ENCODE measurements at places on chromosomes 5 and 9. TPM values are rescaled to one million over a fixed set of nuclear protein-coding genes. Genes with fewer than 3 reads are reported as not detected.

DNA sequence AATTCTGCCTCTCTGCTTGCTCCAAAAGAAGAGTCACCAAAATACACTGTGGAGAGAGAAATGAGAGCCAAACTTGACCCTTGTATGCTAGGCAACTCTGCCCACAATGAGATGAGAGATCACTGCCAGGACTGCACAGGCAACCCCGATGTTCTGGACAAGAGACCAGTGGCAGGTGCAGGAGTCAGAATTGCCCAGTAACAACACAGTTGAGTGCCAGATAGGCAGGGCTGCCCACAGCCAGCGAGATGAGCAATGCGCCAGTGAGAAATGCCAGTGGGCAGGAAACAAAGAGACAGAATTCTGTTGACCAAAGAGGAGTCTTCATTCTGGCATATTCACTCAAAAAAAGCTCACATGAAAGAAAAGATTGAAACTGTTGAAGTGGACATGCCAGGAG, 570.7 kb downstream of the CAAP1 start:
- no peak for DNase-seq

GRCh38 chr5:131379723-131380122, 115.9 kb downstream of the CDC42SE2 start:
- peak; percentile 96 for DNase-seq

GRCh38 chr5:149951138-149951749, 6.7 kb upstream of the PDE6A start:
- no peak for DNase-seq

GRCh38 chr5:57437976-57438805, 44.4 kb downstream of the ACTBL2 start:
- DNase-seq = peak; percentile 79

GRCh38 chr9:84254972-84255371, 85.6 kb downstream of the SLC28A3 start:
- DNase-seq = no peak

DNA sequence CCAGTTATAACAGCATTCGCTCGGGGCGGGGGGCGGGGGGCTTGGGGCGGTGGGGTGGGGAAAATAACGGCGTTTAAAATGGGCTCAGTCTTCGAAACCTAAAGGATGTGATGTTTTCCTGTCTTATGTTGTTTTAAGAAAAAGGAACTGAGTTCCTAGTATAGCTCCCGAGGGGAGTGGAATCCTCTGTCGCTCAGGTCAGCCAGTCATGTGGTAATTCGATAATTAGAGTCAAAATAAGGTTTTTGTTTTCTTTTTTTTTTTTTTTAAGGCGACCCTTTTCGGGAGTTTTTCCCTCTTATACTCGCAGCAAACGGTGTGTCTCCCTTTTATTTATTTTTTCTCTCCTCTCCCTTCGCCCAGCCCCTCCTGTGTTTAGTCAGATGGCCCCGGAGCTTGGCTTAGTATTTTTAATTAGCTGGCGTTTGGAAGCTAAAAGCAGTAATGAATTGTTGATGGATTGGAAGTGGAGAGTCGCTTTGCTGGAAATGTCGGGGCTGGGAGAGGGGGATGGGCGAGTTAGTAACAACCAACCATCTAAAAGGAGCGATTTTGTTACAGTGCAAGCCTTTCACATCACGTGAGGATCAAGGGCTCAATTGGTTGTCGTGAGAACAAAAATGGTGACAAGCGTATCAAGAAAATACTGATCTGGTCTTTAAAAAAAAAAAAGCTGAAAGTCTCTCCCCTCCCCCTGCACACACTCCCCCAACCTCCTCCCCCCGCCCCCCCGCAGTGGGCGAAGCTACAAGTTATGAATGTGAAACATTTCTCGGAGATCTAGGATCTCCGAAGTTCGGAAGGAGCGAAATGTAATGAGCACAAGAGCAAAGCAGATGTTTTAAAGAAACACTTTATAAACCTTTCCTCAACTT, 714 bp upstream of the ZNF608 start:
- DNase-seq = peak; percentile 98

GRCh38 chr9:138098116-138098907, 220.7 kb downstream of the CACNA1B start:
- no peak for DNase-seq

- DNase-seq = peak; percentile 16
These were observed 24.4 kb upstream of the MLLT3 start for GRCh38 chr9:20646656-20647055.

GRCh38 chr5:157148734-157149615, 6.3 kb upstream of the MED7 start:
- peak; percentile 78 for DNase-seq

DNA sequence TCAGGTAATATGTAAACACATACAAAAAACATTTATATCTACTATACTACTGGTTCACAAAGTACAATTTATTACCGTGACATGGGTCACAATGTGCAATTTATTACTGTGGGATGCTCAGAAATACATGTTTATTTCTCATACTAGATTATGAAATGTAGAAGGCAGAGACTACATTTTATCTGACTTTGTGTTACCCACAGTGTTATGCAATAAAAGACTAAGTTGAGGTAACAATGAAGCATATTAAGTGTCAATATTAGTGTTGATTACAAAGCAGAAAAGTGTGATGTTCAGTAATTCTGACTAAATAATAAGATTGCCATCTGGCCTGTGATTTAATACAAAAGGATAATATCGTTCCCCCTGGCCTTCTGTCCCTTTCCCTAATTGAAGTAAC, 42.4 kb downstream of the CPLANE1 start:
- DNase-seq = no peak

DNA sequence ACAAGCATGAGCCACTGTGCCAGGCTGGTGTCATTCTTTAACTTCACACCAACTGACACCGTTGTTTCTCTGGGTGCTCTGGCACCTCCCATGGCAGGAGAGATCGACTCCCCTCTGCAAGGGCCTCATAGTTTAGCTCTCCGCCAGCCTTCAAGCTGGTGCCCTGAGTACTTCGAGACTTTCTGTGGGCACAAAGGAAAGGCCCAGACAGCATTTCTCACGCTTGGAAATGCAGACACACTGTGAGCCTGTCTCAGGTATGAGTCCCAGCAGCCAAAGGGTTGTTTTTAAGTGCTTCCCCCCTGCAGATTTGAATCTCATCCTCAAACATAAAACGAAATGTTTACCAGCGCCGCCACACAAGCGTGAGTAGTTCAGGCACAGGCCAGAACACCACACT, 11.1 kb upstream of the TCF7 start:
- no peak for DNase-seq

- DNase-seq = peak; percentile 84
These were observed 116.6 kb upstream of the SLC44A1 start for GRCh38 chr9:105127863-105128220.

DNA sequence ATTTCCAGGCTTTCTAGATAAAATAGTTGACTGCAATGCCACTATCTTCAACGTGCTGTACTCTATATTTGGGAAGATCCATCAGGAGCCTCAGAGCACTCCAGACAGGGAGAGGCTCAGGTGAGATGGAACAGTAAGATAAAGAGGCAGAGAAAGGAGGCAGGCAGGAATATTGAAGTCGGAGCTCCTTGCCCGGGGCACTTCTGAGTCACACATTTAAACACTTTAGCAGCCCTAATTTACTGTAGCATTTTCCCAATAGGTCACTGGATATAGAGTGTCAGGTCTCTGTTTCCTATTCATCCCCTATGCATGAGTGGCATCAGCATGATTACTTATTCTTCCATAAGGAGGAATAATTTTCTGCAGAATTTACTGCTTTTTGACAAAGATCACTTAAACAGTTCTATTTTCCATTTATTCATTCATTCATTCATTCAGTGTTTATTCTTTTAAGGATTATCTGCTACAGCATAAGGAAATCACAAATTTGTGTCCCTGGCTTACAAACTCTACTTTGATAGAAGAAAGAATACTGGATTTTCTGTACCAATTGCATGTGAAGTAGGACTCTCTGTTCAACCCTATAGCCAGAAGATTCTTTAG, 170.7 kb downstream of the MAPKAP1 start:
- no peak for DNase-seq

DNA sequence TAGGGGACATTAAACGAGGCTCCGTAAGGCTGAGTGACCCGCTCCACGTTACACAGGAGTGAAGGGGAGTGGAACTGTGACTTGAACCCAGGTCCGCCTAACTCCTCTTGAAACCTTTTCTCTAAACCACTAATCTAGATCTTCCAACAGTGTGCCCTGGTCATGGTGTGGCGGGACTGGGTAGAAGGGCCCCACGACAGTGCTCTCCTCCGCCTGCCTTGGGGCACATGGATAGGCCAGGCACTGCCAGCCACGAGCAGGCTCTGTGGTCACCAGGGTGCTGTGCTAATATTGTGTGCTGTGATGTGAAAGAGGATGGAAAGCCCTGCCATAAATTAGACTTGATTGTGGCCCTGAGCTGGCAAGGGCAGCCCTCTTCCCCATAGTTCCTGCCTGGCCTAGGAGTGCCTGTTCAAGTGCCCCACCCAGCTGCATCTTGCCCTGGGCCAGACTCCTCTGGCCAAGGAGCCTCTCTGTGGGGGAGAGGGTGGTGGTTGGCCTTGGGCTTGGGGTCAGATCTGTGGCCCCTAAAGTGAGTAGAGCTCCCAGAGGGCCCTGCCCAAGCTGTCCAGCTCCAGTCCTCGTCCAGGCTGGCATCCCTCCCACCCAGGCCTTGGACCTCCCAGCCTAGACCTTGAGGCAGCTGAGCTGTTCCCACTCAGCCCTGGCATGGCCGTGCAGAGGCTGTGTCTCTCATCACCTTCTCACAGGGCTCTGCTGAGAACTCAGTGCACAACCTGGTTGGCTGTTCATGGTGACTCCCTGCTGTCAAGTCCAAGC, 67.8 kb upstream of the TBC1D2 start:
- DNase-seq = no peak

GRCh38 chr9:26809795-26810194, 82.8 kb downstream of the CAAP1 start:
- no peak for DNase-seq

DNA sequence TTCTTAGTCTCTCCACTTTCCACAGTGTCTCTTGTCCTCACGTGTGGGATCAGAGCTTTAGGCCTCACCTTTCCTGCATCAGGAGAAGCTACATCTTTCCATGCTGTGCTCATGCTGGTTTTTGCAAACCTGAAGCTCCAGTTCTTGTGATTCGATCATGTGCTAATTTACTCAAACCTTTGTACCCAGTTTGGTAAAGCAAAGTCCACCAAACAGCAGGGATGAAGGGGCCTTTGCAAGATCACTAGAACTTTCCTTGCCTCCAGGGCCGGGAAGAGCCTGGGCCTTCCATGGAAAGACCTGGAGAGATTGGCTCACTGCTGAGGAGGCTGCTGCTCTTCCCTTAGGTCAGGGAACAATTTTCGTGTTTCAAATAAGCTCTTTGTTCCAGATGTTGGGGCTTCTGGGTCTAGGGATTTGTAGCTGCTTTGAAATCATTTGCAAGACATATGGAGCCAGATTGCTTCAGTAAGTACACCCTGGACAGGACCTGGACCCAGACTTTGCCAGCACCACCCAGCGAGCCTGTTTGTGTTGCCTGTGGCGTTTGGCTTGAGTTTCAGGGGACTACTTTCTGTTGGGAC, 18.7 kb upstream of the SPATA31E1 start:
- no peak for DNase-seq

DNA sequence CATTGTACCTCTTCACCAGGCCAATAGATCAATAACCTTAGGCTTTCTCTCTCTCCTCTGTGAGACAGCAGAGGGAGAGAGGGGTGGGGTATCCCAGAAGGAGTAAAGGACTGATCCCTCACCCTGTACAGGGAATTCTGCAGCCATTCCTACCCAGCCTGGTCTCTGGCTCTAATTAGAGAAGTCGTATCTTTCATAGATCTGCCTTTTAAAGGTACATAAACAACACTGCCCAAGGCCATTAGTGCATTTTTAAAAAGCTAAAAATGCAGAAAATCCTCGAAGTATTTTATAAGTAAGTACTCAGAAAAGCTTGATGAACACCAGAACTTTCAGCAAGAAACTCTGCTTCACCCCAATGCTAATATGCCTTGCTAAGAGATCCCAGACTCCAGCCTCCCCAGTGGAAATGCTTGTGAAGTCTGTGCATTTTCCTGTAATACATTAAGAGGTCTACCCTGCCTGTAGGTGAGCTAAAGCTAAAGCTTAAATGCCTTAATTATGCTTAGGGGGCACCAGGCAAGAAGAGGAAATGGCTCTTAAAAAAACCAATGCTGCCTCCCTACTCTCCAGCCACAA, 200.0 kb upstream of the ANKRD55 start:
- DNase-seq = no peak

GRCh38 chr9:120711354-120711753, 2.9 kb downstream of the MEGF9 start:
- DNase-seq = no peak

GRCh38 chr9:25350011-25350410, 328.2 kb downstream of the TUSC1 start:
- DNase-seq = no peak

- DNase-seq = no peak
These were observed 1141.1 kb upstream of the DMAC1 start for GRCh38 chr9:8940650-8941049.

DNA sequence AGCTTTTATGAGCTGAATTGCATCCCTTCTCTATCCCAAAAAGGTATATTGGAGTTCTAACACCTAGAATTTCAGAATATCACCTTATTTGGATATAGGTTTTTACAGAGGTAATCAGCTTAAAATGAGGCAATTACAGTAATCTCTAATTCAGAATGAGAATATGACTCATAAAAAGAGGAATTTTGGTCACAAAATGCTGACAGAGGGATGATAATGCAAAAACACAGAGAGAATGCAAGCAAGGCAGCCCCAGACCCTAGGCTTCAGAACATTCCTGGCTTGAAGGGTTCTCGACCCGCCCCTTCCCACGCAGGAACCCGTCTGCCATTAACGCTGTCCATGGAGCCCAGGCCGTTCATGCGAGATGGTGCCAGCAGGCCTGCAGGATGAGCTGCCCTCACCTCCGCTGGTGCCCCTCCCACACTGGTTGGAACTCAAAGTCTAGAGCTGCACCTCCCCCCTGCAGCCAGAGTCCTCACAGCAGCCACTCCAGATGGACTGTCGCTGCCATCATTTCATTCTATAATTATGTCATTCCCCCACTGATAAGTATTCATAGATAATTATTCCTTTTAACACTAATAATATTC, 1173.4 kb upstream of the ACO1 start:
- DNase-seq = no peak

DNA sequence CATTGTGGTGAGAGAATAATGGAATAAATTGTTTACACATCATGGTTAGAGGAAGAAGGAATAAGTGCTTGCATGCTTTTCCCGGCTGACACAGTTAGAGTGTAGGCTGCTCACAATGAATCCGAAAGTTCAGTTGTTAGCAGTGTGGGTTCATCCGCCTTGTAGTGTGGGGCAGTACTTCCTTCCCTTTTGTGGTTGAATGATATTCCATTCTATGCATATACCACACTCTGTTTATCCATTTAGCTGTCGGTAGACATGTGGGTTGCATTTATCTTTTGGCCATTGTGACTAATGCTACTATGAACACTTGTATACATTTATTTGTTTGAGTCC, 84.0 kb downstream of the COL5A1 start:
- peak; percentile 4 for DNase-seq

CBY3 gene
- total RNA-seq = not detected

EGFLAM gene
- total RNA-seq = 0.09 TPM

TMC1 gene
- 0.74 TPM for total RNA-seq

OLFM1 gene
- 17.2 TPM for total RNA-seq

RNF208 gene
- 0.14 TPM for total RNA-seq

MAMDC2 gene
- 6.7 TPM for total RNA-seq

SHISAL2B gene
- not detected for total RNA-seq

SOHLH1 gene
- 0.05 TPM for total RNA-seq

FIBCD1 gene
- total RNA-seq = 0.05 TPM

SPATA31D3 gene
- not detected for total RNA-seq

SHLD3 gene
- 6.3 TPM for total RNA-seq

SLC6A3 gene
- not detected for total RNA-seq

IL3 gene
- not detected for total RNA-seq

PCDHB7 gene
- 0.68 TPM for total RNA-seq

TEK gene
- total RNA-seq = 119 TPM
